ENCODE measurements at places on chromosomes 2 and 18.

DNA sequence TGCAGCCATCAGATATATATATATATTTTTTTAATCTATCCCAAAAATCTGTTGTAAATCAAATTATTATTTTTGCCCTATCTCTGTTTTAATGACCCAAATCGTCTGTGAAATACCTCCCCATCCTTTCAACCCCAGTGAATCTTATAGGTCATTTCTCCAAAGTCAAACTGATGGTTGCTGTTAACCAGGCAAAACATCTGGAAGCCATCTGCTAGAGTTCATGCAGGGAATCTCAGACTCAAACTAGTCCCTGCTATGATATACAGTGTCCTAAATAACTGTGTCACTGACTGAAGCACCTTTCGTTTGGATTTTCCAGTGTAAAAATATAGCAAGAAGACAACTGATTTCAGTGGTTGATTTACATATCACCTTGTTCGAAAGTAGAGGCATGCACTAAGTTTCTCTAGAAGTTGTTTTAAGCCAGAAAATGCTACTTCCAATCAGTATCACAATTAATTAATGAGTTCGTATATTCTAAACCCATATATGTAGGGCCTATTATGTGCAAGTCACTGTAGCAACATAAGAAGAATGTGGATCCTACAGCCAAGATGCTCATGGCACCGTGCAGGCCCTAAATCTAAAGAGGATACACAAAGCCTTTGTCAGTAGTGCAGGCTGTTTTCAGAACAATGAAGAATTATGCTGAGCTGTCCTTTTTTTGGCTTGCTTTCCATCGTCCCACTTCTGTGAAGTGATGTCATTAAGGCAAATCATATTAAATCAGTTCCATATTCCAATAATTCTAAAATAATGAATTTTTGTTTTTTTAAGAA lies 566.0 kb downstream of the STK39 start:
- no peak for DNase-seq

DNA sequence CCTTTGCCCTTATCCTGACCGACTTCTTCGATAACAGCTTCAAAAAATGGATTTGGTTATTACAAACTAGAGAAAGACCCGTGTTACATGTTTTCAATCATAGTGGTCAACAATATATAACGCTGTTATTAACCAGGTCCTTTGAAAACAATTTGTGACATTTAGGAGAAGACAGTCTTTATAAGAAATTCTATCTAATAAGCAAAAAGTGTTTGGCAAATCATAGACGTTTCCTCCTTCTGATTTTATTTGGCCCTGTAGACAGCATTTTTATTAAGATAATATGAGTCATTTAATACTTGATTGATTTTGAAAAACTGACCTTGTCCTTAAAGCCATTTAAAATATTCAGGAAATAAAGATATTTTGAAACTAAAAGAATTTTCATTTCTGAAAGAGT lies 160.5 kb upstream of the DAPL1 start:
- DNase-seq, result no peak

DNA sequence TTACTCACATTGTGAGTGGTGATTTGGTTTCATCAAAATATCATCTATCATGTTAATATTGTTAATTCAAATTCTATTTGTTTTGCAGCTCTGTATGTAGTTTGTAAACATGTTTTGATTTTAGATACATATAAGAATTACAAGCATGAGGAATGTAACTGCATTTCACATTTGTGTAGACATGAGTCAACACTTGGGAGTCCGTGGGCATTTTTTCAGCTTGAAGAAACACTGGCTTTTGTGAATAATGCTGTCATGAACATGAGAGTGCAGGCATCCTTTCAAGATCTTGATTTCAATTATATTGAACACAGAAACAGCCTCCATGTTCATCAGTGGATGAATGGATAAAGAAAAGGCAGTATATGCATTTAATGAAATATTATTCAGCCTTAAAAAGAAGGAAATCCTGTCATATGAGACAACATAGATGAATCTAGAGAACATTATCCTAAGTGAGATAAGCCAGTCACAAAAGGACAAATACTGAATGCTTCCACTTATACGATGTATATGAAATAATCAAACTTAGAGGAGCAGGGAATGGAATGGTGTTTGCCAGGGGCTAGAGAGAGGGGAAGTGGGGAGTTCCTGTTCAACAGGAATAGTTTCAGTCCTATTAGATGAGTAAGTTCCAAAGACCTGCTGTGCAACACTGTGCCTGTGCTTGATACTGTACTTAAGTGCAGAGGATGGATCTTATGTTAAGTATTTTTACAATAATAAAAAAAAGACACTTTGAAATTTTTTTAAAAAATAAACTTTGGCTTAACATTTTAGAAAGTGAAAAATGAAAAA lies 194.9 kb downstream of the LRATD1 start:
- DNase-seq, result peak; percentile 2

DNA sequence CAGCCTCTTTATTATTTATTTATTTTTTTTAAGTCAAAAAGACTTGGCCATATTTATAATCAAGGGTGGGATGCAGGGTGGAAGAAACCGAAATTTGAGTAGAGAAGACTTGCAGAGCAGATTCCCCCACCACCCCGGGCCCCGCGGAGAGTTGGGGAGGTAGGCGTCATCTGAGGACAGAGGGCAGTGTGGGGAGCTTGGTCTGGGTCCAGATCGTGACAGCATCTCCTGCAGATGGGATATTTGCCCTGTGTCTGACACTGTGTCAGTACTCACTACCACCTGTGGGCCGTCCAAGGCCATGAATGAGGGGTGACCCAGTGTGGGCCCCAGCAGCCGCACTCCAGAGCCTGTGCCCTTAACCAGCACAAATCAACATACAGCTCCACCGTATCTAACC lies 10.5 kb upstream of the PRELID3A start:
- no peak for DNase-seq

DNA sequence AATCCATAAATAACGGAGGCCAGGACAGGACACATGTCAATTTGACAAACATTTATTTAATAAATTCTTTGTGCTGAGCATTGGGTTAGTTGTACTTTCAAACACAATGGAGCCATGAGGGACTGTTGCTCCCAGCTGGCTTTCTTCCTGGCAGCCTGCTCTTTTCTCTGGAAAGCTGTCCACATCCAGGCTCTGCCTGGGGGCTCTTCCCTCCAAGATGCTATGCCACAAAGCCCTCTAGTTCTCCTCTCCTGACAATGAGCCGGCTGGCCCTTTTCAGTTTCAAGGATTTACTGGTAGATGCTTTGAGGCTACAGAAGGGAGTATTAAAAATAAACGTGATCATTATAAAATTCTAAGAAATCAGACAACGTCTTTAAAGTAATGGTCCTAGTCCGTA lies 44.1 kb upstream of the SLC14A2 start:
- DNase-seq, result no peak

- DNase-seq, result no peak
Measured at GRCh38 chr18:8361941-8362471, 247.2 kb upstream of the RAB12 start.

GRCh38 chr2:196516564-196516963 lies 123.0 kb upstream of the CCDC150 start:
- peak; percentile 21 for DNase-seq

DNA sequence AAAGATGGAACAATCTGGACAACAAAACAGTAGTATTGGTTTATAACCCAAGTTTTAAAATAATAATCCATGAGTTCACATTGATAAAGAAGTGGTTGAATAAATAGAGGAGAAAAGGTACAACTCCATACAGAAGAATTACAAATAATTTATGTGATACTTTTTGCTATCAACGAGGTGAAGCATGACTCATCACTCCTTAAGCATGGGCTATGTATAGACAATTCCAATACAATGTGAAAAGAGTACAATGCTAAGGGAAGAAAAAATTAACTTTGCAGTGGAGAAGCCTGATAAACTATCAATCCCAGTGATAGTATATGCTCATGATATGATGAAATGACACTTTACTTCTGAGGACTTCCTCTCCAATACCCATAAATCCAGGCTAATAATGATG lies 312.9 kb downstream of the GULP1 start:
- DNase-seq, result no peak

All from fibroblast of skin of right biceps (primary cell).